ENCODE measurements at places on chromosomes 3 and 15.

GRCh38 chr3:114223143-114223542 is 14.2 kb downstream of the ZNF80 start:
- no peak for DNase-seq
- H3K4me3 ChIP-seq: no peak overlapping the region
- no peaks in the 10 kb centered on the region for H3K36me3 ChIP-seq

GRCh38 chr3:68162644-68163043 is 508.2 kb upstream of the SUCLG2 start:
- no peak overlapping the region for H3K27ac ChIP-seq
- H3K36me3 ChIP-seq: no peaks in the 10 kb centered on the region
- H3K27me3 ChIP-seq: no peaks in the 10 kb centered on the region

- peak overlapping the region; percentile 69 for H3K27ac ChIP-seq
- no peaks in the 10 kb centered on the region for H3K27me3 ChIP-seq
- no peaks in the 10 kb centered on the region for H3K36me3 ChIP-seq
- peak overlapping the region; percentile 36 for H3K4me3 ChIP-seq
Observed at GRCh38 chr3:114745322-114746240, 401.5 kb downstream of the ZBTB20 start.

- no peak overlapping the region for H3K4me3 ChIP-seq
- H3K27me3 ChIP-seq: no peaks in the 10 kb centered on the region
- H3K27ac ChIP-seq: no peak overlapping the region
Observed at GRCh38 chr3:94937980-94938379, 875.1 kb downstream of the NSUN3 start.

- H3K4me3 ChIP-seq: no peak overlapping the region
- no peak overlapping the region for H3K27ac ChIP-seq
- peaks cover 28% of the 10 kb centered on the region for H3K4me1 ChIP-seq
- no peaks in the 10 kb centered on the region for H3K27me3 ChIP-seq
Observed at GRCh38 chr3:170151536-170151935, 30.0 kb downstream of the PHC3 start.

DNA sequence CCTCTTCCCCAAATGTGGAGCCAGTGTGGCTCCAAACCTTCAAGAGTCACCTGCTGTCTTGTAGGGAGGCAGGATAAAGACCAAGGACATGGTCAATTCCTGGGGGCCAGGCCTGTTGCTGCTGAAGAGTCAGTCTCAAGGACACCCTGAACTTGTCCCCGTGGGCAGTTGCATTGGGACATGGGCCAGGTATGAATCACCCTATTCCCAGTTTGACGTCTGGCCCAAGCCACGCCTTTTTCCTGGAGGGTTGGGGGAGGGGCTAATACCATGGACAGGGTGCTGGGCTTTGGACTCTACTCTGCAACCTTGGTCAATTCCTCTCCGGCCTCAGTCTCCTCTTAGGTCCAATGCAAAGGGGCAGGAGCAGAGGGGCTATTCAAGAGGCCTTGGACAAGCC is 10.4 kb downstream of the ATP2B2 start:
- H3K27ac ChIP-seq: no peak overlapping the region
- no peaks in the 10 kb centered on the region for H3K27me3 ChIP-seq
- no peak overlapping the region for H3K4me3 ChIP-seq
- no peak for DNase-seq
- H3K36me3 ChIP-seq: no peaks in the 10 kb centered on the region
- H3K4me1 ChIP-seq: no peaks in the 10 kb centered on the region

DNA sequence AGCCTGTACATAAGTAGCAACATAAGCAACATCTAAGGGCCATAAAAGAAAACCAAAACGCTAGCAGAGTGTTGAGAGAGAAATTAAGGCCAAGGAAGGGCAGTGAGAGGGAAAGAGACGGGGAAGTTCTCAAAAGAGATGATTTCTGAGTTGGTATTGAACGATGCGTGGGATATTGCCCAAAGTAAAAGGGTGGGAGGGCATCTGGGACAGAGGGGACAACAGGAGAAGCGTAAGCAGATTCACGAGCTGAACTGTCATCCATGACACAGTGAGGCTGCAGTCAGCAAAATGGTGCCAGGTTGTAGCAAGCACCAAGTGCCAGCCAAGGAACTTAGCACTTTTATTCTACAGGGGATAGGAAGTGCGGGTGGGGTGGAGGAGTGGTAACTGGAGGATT is 11.8 kb downstream of the NCEH1 start:
- DNase-seq: no peak
- no peaks in the 10 kb centered on the region for H3K27me3 ChIP-seq
- H3K4me3 ChIP-seq: no peak overlapping the region
- no peaks in the 10 kb centered on the region for H3K36me3 ChIP-seq

GRCh38 chr3:127710155-127710941 is 37.6 kb downstream of the ABTB1 start:
- H3K4me1 ChIP-seq: peaks cover 57% of the 10 kb centered on the region
- no peaks in the 10 kb centered on the region for H3K27me3 ChIP-seq
- no peaks in the 10 kb centered on the region for H3K36me3 ChIP-seq
- H3K4me3 ChIP-seq: no peak overlapping the region

GRCh38 chr3:94627689-94628088 is 564.8 kb downstream of the NSUN3 start:
- H3K4me3 ChIP-seq: no peak overlapping the region
- H3K27me3 ChIP-seq: no peaks in the 10 kb centered on the region
- H3K4me1 ChIP-seq: no peaks in the 10 kb centered on the region

DNA sequence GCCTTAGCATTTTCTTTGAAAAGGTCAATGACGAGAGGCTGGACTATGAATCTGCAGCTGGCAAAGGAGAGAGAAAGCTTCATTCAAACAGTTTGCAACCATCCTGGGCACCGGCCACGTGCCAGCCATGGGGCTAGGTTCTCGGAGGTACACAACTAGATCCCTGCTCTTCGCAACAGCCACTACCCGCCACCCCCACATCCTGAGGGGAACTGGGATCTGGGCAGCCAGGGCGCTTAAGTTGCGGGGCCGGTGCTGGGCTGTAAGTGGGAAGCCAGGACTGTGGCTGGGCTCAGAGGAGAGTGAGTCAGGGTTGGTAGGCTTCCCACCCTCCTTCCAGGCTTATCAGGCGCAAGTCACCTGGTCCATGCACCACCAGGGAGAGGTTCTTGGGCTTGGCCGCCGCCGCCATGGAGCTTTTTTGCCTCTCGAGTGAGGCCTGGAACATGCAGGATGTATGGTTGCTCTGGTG is 95.0 kb upstream of the TERB2 start:
- H3K4me3 ChIP-seq: no peak overlapping the region
- no peak overlapping the region for H3K27ac ChIP-seq
- no peaks in the 10 kb centered on the region for H3K36me3 ChIP-seq
- no peaks in the 10 kb centered on the region for H3K4me1 ChIP-seq

GRCh38 chr3:67386451-67386850 is 268.0 kb downstream of the SUCLG2 start:
- no peaks in the 10 kb centered on the region for H3K27me3 ChIP-seq
- H3K4me1 ChIP-seq: peaks cover 11% of the 10 kb centered on the region
- H3K36me3 ChIP-seq: peaks cover 4% of the 10 kb centered on the region
- H3K27ac ChIP-seq: no peak overlapping the region
- DNase-seq: no peak
- H3K4me3 ChIP-seq: no peak overlapping the region

DNA sequence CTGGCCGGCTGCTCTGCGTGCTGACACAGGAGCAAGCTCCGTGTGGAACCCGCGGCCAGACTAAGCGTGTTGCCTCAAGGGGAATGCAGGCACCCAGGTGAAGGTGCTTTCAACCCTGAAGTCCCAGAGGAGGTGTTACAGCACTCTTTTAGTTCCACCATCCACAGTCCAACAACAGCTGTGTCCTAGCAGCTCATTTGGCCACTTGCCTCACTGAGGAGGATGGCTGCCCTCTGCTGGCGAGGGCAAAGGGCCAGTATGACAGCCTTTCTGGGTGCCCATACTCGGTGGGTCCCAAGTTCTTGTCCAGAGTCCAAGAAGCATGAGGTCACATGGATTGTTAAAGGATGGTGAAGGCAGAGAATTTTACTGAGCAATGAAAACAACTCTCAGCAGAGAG is 87.8 kb downstream of the C3orf85 start:
- no peaks in the 10 kb centered on the region for H3K4me1 ChIP-seq
- no peak for DNase-seq
- no peak overlapping the region for H3K4me3 ChIP-seq
- H3K36me3 ChIP-seq: no peaks in the 10 kb centered on the region
- no peaks in the 10 kb centered on the region for H3K27me3 ChIP-seq

GRCh38 chr3:161941891-161942290 is 445.3 kb downstream of the OTOL1 start:
- no peak overlapping the region for H3K27ac ChIP-seq
- H3K27me3 ChIP-seq: no peaks in the 10 kb centered on the region
- no peak for DNase-seq

- no peak overlapping the region for H3K27ac ChIP-seq
- no peak overlapping the region for H3K4me3 ChIP-seq
- DNase-seq: no peak
- no peaks in the 10 kb centered on the region for H3K36me3 ChIP-seq
- no peaks in the 10 kb centered on the region for H3K27me3 ChIP-seq
- H3K4me1 ChIP-seq: no peaks in the 10 kb centered on the region
Observed at GRCh38 chr15:46329876-46330275, 695.0 kb downstream of the SQOR start.

DNA sequence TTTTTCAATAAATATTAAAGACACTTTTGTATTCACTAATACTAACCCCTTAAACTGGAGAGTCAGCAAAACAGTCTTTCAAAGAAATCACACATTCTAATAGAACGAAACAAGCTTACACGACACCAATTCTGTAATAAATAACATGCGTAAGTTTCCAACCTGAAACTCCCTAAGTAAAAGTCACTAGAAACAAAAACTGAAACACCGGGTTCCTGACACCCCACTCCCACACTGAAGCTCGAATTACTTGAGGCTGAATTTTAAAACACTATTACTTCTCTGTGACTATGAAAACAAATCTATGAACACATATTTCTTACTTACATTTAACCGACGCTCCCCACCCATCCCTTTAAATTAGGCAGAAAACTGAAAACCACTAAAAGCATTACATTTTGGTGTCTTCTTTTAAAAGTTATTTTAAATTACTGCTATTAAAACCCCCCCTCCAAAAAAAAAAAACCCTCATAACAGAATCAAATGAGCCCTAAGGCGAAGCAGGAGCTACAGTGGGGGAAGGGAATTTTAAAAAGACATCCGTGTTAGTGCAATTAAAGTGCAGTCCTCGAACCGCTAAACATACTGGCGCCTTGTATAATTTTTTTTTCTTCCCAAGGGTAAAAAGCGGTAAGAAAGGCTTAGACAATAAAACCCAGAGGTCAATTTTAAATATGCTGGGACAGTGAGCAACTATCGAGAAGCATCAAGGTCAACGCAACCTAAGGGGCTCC is 878 bp downstream of the SPPL2A start:
- peak overlapping the region; percentile 85 for H3K4me3 ChIP-seq
- H3K27me3 ChIP-seq: no peaks in the 10 kb centered on the region
- no peak for DNase-seq
- H3K27ac ChIP-seq: peak overlapping the region; percentile 98
- no peaks in the 10 kb centered on the region for H3K36me3 ChIP-seq
- H3K4me1 ChIP-seq: peaks cover 56% of the 10 kb centered on the region

DNA sequence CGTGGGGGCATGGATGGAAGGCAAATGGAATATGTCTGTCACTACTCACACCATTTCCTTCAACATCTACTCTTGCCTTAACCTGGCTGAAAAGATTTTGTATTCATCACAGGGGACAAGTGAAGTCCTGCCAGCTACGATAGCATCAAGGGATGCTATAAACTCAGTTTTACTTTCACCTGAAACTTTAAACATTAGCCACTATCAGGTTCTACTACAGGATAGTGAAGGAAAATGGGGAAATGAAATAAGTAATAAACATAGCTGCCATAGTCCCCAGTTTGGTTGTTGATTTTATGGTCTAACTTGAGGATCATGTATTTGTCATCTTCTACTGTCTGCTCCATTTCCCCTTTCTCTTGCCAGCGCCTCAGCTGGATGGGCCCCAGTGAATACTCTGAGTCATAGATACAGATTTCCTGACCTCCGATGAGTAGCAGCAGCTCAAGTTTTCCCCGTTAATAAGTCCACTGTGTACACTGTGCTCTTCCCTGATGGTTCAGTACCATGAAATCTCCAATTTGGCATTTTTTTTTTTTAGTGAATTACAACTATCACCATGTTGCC is 338.2 kb upstream of the SLCO3A1 start:
- DNase-seq: peak; percentile 44
- no peak overlapping the region for H3K27ac ChIP-seq
- no peaks in the 10 kb centered on the region for H3K27me3 ChIP-seq
- no peak overlapping the region for H3K4me3 ChIP-seq
- H3K4me1 ChIP-seq: peaks cover 8% of the 10 kb centered on the region
- H3K36me3 ChIP-seq: no peaks in the 10 kb centered on the region

DNA sequence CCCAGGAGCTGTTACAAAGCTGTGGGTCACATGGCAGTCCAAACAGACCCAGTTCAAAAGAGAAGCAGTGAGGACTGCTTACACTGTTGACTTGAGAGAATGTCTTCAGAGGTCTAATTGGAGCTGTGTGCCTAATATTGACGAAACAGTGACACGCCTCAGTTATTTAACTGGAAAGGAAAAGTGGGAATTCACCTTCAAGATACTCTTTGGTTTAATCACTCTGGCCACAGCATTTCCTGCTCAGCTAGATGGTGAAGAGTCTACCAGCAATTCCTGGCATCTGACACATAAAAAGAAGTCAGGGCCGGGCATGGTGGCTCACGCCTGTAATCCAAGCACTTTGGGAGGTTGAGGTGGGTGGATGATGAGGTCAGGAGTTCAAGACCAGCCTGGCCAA is 326.4 kb downstream of the SV2B start:
- H3K27ac ChIP-seq: no peak overlapping the region
- H3K36me3 ChIP-seq: no peaks in the 10 kb centered on the region
- no peak for DNase-seq
- H3K27me3 ChIP-seq: no peaks in the 10 kb centered on the region
- H3K4me1 ChIP-seq: no peaks in the 10 kb centered on the region
- H3K4me3 ChIP-seq: no peak overlapping the region

GRCh38 chr15:60115579-60116380 is 111.7 kb downstream of the FOXB1 start:
- no peaks in the 10 kb centered on the region for H3K27me3 ChIP-seq
- no peaks in the 10 kb centered on the region for H3K36me3 ChIP-seq
- DNase-seq: no peak
- H3K4me1 ChIP-seq: no peaks in the 10 kb centered on the region

GRCh38 chr15:64979252-64979710 is 10.4 kb downstream of the SPG21 start:
- no peak overlapping the region for H3K27ac ChIP-seq
- no peak for DNase-seq
- no peak overlapping the region for H3K4me3 ChIP-seq
- no peaks in the 10 kb centered on the region for H3K4me1 ChIP-seq

DNA sequence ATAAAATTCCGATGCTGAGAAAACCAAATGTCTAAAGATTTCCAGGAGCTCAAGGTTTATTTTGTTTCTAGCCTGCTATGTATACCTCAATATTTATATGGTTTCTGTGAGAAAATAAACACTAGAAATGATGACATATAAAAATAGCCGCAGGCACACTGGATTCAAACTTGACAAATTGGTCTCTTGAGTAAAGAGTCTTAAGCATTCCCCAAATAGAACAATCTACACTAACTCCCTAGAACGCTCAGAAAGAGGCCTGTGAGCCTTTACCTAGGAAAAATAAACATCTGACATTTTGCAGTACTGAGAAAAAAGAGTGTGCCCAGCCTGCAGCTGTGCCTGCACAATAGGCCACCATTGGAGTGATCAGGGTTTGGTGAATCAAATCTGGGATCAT is 75.2 kb downstream of the NEK10 start:
- no peaks in the 10 kb centered on the region for H3K27me3 ChIP-seq
- no peak overlapping the region for H3K4me3 ChIP-seq
- DNase-seq: no peak
- no peak overlapping the region for H3K27ac ChIP-seq
- peaks cover 6% of the 10 kb centered on the region for H3K36me3 ChIP-seq
- no peaks in the 10 kb centered on the region for H3K4me1 ChIP-seq

All from heart right ventricle (tissue), 16 donors.